ENCODE measurements at places on chromosomes 3 and 15.

- no peak for DNase-seq
Observed at GRCh38 chr3:13884851-13885703, 5.2 kb upstream of the WNT7A start.

- DNase-seq: no peak
Observed at GRCh38 chr15:70158309-70159000, 60.7 kb upstream of the TLE3 start.

DNA sequence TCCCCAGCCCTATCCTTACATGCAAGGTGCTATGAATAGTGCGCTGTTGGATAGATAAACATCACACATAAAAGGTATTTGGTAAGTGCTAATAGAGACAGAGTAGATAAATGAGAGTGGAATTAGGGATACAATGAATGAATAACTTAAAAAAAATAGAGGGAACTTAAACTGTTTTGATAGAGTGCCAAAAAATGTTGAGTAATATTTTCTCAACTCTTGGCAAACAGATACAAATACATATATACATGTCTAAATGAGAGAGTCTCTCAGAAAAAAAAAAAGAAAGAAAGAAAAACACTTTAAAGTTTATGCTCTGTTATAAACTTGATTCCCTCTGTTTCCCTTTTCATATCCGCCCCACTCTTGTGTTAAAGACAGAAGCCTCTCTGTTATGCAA, 667.4 kb downstream of the ROBO2 start:
- DNase-seq: no peak

- DNase-seq: no peak
Observed at GRCh38 chr3:111636366-111636885, 41.3 kb upstream of the ZBED2 start.

GRCh38 chr3:54962200-54962599, 34.3 kb upstream of the LRTM1 start:
- DNase-seq: no peak

GRCh38 chr15:77454265-77454664, 33.6 kb downstream of the HMG20A start:
- DNase-seq: no peak

- no peak for DNase-seq
Observed at GRCh38 chr15:38687775-38688495, 123.3 kb upstream of the RASGRP1 start.
